Stimulated activated CD4-positive, alpha-beta T cell treated with anti-CD3 and anti-CD28 coated beads, Interleukin-2, amount 100 ng/mL, for 48 hours (primary cell): ENCODE measurements at places on chromosomes 2 and 18.

- no peak for DNase-seq
Observed at GRCh38 chr2:234412726-234413125, 84.2 kb downstream of the ARL4C start.

DNA sequence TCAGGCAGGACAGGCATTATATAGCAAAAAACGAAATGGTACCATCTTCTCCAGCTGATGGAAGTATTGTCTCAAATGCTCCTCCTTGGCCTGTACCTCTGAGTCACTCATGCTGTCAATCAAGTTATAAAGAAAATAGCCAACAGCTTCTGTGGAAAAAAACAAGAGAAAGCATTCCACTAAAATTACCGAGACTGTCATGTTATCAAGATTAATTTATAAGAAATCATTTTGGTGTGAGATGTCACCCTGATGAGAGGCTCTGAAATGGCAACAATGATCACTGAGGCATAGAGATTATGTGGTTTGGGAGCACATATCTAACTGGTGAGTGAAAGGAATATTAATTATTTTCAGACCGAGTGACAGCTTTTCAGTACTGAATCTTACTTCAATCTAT lies 47.4 kb downstream of the LRPPRC start:
- no peak for DNase-seq

DNA sequence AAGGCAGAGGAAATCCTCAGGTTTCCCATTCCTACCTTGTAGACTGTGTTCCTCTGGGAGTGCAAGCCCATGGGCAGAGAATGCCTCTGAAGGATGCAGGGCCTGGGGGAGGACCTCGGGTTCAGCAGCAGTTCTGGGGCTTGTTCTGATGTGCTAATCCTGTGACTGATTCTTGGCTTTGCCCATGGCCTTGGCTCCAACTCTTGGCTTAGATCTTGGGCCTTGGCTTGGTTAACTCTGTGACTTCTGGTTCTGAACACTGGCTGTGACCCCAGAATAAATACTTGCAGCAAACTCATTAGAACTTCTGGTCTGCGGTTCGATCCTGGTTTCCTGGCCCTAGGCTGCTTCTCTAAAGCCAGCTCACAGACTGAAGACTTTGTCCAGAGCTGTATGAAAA lies 366.9 kb upstream of the ZEB2 start:
- DNase-seq: no peak

GRCh38 chr2:142557391-142557790 lies 320.1 kb upstream of the KYNU start:
- no peak for DNase-seq

- DNase-seq: no peak
Observed at GRCh38 chr2:164771897-164772296, 69.7 kb downstream of the COBLL1 start.

GRCh38 chr2:1339388-1340140 lies 73.7 kb upstream of the TPO start:
- DNase-seq: no peak

- no peak for DNase-seq
Observed at GRCh38 chr2:65130664-65131175, 814 bp upstream of the RAB1A start.

GRCh38 chr2:26892922-26893524 lies 45.1 kb downstream of the DPYSL5 start:
- no peak for DNase-seq

DNA sequence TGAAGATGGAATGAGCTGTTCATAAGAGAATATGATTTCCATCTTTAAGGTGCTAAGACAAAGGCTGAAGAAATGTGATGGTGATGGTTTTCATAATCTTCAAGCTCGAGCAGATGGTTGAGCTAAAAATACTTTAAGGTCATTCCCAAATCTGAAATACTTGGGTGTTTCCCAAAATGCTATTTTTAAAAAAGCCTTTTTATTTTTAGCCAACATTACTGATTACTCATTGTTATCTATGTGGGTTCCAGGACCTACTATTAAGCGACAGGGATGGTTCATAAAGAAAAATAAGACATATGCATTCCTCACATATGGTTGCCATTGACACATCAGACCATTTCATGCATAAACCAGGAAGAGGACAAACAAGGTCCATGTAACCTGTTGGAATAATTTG lies 298.5 kb downstream of the PLCL1 start:
- DNase-seq: no peak

GRCh38 chr2:177076636-177077179 lies 135.9 kb upstream of the HNRNPA3 start:
- DNase-seq: no peak

- no peak for DNase-seq
Observed at GRCh38 chr2:231370429-231370748, 25.1 kb upstream of the B3GNT7 start.

DNA sequence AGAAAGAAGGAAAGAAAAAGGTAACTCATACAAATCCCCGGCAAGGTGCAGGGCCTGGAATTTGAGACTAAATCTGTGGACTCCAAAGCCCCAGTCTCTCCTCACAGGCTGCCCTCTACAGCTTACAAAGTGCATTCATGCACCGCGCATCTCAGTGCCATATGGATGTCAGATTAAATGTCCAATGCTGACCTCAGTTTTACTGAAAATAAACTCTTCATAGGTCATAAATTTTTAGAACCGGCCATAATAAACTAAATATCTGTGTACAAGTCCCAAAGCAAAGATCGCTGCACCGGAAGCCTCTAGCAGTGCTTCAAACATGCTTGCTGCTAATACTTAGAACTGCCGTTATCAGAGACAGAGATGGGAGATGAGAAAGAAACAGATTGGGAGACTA lies 17.7 kb downstream of the ST6GAL2 start:
- DNase-seq: no peak

- DNase-seq: no peak
Observed at GRCh38 chr18:31500051-31500688, 2.2 kb downstream of the DSG2 start.

DNA sequence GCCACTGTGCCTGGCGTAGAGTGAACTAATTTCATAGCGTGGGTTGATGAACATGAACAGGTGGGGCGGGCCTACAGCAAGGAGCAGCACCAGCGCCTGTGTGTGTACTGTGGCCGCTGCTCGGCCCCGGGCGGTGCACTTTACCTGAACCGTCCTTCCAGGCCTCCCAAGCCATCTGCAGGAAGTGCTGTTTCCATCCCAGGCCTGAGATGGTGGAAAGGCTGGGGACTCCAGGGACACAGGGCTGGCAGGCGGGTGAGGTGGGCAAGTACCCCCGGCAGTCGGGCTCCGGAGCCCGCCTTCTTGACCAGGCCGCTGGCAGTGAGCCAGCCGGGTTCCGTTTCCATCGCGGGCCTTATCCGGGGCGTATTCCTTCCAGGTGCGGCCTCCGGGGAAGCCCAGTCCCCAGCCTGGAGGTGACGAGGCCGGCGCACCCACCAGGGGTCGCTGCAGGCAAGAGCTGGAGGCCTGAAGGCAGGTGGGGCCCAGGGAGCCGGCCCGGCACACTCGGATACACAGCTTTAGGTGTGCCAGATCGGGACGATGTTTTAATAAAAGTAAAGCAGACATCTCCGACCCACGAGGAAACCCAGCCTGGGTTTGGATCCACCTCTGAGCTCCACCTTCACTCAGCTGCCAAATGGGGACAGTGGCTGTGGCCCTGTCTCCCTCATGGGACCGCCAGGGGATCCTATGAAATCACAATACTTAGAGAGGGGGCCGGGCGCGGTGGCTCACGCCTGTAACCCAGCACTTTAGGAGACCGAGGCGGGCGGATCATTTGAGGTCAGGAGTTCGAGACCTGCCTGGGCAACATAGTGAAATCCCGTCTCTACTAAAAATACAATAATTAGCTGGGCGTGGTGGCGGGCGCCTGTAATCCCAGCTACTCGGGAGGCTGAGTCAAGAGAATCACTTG lies 22.7 kb upstream of the PDIA6 start:
- DNase-seq: peak; percentile 88

DNA sequence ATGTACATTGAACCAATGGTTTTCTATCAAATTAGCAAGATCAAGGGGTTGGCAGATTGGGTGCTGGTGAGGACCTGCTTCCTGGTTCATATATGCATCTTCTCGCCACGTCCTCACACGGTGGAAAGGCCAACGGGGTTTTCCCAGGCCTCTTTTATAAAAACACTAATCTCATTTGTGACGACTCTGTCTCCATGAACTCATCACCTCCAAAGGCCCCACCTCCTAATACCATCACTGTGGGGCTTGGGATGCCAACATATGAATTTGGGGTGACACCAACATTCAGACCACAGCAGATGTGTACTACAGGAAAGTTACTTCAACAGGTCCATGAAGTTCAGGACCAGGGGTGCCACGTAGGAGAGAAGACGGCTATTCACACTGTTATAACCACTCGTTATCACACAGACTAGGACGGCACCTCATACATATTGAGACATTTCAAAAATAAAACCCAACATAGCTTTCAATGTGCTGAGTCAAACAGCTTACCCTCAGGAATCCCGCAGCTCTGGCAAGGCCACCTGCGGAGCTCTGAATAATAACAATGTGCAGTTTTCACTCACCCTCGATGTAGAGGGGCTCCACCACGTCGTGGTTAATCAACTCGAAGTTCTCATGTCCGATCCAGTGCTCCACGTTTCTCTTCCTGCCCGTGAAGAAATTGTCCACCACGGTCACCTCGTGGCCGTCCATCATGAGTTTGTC lies 49.3 kb downstream of the UXS1 start:
- DNase-seq: no peak

DNA sequence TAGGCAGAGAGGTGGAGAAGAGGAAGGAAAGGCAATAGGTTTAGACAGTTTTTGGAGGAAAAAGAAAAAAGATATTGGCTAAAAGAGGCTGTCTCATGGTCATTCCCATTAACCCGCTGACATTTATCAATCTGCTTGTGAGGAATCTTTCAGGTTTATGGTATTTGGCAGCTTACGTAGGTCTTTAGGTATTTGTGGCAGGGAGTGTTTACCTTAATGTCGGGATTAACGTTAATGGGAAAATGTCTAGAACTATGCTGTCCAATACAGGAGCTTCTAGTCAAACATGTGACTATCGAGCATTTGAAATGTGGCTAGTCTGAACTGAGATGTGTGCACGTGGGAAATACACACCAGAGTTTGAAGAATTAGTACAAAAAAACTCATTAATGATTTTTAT lies 144.2 kb downstream of the BABAM2 start:
- no peak for DNase-seq

GRCh38 chr18:24446953-24447538 lies 13.4 kb upstream of the HRH4 start:
- DNase-seq: no peak

GRCh38 chr18:27901424-27902226 lies 275.3 kb downstream of the CDH2 start:
- no peak for DNase-seq

- DNase-seq: no peak
Observed at GRCh38 chr2:112841295-112842044, 4.9 kb upstream of the IL1B start.
